ENCODE measurements at places on chromosomes 3 and 15.

DNA sequence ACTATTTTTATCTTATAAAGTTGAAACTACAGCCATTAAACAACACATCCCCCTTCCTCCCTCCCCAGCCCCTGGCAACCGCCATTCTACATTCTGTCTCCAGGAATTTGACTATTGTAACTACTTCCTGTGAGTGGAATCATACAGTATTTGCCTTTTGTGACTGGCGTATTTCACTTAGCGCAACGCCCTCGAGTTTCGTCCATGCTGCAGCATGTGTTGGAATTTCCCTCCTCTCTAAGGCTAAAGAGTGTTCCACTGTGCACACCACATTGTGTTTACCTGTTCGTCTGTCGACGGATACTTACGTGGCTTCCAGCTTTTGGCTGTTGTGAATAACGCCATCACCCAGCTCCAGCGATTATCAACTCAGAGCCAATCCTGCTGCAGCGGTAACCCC lies 52.0 kb upstream of the DLG1 start:
- DNase-seq: no peak

- no peak for DNase-seq
These were observed 615 bp downstream of the VPS18 start for GRCh38 chr15:40894681-40895448.

- DNase-seq: no peak
These were observed at the start of gene MCTP2 for GRCh38 chr15:94230883-94231722. Gene MCTP2, plus strand, starts transcription at chr15:94231561. Its CDS starts 66,705 bp downstream, at chr15:94298266.

DNA sequence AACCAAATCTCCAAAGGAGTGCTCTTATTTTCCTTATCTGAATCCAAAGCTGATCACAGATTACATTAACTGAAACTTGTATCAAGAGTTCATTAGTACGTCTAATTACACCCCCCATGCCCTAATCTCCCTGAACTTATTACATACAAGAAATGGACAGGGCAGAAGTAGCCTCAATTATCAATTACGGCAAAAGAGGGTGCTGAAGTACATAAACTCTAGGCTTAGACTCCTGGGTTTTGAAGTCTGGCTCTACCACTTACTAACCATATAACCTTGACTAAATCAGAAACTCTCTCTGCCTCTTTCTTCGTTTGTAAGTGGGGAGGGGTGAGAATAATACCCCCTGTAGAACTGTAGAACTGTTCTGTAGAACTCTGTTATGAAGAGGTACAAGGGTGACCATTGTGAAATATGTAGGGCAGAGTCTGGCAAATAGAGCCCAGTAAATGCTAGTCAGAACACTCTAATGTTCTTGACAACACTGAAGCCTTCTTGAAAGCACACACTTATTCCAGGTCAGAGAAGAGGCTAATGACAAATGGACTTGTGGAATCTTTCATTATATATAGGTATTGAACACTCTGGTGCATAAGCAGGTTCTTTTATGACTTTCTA lies 19.6 kb upstream of the OR5K4 start:
- no peak for DNase-seq

- DNase-seq: no peak
These were observed 251.2 kb downstream of the SLC9A9 start for GRCh38 chr3:143596957-143597642.

DNA sequence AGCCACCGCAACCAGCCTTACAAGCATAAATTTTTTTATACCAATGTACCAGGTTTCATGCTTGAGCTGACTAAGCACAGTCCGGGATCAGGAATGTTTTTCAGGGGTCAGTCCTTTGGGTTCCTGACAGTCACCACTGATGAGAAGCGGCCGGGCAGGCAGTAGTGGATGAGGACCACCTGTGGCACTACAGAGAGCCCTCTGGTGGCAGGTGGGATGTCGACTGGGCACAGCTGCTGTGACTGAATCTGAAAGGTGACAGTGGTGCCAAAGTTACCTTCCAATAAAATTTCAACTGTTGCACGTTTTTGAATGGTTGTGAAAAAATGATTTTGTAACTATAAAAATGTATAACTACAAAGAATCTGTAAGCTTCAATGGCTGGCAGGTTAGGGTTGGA lies 34.0 kb downstream of the TPRA1 start:
- no peak for DNase-seq

DNA sequence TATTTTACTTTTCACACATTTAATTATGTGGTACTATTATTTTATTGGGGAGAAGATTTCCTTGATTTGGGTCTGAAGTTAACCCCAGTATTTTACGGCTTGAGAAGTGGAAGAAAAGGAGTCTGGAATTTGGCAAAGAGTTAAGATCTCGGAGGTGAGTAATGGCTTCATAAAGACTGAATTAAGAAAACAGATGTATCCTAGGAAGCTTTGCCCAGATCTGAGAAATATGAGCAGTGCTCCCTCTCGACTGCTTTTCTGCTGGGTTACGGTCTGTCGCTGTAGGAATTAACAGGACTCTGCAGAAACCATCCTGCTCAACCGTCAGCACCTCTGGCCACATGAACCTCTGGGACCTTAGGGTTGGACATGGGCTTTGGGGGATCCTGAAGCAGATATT lies 163.6 kb upstream of the NDN start:
- no peak for DNase-seq

GRCh38 chr3:149808209-149808829 lies 4.7 kb upstream of the RNF13 start:
- no peak for DNase-seq

DNA sequence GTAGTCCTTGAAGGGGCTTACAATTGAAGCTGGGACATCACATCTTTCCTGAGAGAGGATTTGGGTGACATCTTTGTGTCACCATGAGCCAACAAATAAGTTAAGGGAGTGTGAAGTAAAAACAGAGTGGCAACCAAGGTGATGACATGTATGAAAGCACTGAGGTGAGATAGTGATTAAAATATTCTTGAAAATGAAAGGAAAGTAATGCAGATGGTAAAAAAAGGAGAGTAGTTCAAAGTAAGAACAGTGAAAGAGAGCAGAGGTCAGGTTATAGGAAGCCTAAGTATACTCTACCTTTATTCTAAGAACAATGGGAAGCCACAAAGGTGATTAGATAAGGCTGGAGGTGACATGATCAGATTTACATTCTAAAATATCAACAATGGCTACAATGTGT lies 486.1 kb downstream of the DIPK2A start:
- DNase-seq: no peak

- DNase-seq: no peak
These were observed 209.5 kb upstream of the SUCLG2 start for GRCh38 chr3:67863869-67864268.

GRCh38 chr3:159252772-159253384 lies 451.0 kb downstream of the MFSD1 start:
- DNase-seq: no peak

DNA sequence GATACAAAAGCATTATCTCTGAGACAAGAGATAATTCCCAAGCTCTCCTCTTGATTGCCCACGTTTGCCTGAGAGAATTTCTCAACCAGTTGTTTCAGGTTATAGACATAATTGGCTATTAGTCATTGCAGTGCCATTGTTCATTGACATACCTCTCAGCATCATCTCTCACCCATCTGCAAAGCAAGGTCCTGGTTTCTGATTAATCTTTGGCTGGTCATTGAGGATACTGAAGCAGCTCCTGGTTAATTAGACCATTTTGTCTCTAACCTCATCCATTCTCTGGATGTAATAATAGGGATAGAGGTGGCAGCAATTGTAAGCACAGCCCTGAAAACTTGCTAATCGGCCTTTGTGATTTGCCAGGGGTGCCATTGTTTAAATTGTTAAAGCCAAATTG lies 104.2 kb downstream of the CNTN6 start:
- DNase-seq: no peak

DNA sequence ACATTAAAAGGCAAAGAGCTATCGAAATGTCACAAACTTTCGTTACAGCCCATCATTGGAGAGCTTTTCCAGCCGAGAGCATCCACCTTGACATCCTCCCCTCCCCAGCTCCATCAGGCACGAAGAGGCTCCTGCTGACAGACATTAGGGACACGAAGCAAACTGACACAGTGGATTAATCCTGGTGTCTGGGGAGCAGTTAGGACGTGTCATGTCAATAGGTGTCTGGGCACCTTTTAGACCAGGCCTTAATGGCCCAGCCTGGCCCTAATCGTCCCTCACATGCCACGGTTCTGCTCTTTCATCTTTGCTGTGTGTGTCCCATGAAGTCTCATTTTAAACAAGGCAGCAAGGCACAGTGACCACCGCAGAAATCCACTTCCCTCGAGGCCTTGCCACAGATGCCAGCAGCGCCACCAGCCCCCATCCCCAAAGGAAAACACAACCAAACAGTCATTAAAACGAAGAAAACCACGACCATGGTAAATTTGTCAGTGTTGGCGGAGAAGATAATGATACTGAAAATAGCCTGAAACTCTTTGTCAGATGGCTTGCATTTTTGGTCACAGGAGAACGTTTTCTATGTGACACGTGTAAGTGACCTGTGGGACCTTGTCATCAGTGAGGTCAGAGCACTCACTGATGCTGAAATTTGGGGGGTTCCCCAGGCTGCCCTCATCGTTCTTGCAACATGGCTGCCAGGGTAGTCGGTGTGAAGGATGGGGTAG lies 16.3 kb upstream of the PCSK6 start:
- DNase-seq: no peak

DNA sequence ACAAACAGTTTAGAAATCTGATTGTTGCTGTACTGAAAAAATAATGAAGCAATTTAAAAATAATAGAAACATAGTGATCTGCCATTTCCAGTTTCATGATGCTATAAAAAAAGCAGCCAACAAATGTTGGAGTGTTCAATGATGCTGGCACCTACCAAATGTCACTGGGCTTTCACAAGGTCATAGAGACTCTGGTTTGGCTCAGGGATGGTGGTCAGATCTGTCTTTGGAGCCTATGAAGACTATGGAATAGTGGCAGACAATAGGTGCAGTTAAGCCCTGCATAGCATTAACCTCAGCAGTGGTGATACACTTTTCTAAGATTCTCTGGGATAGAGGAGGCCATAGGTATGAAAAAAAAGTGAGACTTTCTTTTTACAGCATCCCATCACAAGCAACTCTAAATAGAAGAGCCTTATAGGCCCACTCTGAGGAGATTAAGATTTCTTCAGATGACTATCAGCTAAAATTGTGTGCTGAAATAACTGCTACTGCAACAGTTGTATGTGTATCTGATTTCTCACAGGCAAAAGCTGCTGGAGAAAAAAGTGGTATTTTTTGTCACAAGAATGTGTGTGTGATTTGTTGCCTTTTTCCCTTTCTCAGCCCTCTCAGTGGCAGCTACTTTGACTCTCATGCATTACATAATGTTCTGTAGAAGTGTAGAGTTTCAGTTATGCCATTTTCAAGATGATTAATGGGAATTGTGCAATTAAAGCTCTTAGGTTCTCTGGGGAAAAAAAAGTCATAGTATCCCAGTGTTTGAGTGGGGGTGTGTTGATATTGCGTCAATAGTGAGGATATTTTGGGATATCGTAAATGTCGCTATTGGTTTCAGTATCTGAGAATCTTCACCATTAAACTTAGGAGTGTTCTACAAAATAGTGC lies 137.4 kb downstream of the MBNL1 start:
- no peak for DNase-seq

DNA sequence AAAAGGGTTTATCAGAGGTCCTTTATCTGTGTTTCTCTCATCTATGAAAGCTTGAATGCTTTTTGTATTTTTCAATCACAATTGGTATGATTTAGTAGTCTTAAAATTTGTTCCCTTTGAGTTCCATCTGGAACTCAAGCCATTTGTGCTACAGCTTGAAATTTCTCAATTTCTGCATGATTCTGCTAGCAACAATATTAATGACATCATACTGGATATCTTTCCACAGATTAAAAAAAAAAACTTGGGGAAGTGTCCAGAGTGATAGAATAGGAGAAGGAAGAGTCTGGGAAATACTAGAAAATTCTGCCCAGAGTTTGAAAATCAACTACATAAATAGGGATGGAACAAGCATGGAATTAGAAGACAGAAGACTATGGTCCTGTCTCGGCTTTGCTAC lies 9.3 kb upstream of the FBN1 start:
- DNase-seq: no peak

- peak; percentile 15 for DNase-seq
These were observed 665 bp downstream of the PIGB start for GRCh38 chr15:55319537-55320237.

- no peak for DNase-seq
These were observed 76.3 kb upstream of the IQSEC1 start for GRCh38 chr3:13149330-13150108.

DNA sequence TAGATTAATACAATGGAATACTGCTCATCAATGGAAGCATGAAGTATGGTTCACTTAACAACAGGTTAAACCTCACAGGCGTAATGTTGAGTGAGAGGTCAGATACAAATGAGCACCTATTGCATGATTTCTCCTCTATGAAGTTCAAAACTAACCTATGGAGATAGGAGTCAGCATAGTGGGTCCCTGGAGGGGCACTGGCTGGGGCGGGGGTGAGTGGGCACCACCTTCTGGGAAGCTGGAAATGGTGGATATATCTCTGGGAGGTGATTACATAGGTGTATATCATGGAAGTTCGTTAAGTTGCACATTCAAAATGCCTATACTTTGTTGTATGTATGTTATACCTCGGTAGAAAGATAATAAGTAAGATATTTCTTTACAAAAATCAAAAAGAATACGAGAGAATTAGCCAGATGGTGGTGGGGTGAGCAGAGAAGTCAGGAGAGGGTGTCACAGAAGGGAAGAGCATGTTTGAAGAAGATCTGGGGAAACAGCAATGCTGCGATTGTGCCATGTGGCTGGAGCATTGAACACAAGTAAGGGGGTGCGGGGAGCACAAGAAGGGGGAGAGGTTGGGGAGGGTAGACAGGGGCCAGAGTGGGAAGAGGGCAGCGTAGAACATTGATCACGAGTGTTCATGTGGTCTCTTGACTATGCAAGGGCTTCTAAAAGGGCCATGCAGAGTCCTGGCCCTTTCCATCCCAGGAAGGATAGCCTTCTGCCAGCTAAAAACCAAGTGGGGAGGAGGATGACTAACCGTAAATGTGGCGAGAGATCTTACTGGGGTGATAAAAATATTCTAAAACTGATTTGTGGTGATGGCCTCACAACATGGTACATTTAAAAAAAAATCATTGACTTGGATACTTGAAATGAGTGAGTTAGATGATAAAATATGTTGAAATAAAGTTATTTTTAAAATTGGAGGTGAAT lies 30.2 kb downstream of the ITGA11 start:
- DNase-seq: no peak

- DNase-seq: no peak
These were observed 5.7 kb downstream of the ESYT3 start for GRCh38 chr3:138440121-138440521.

DNA sequence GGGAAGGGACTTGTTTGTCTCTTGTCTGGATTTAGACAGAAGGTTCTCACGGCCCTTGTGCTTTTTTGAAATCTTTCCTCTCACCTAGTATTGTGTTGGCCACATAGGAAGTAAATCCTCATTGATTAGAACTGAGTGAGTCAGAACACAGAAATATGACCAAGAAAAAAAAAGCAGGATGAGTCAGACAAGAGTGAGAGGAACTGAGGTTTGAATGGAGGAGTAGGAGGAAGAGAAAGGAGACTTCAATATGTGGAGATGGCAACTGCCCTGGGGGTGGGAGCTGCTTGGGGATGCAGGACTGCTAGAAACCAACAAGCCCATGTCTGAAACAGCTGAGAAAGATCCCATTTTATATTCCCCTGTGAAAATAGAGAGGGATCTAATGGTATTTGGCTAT lies 194.1 kb upstream of the ZBTB20 start:
- no peak for DNase-seq

- no peak for DNase-seq
These were observed 244.8 kb upstream of the RGMA start for GRCh38 chr15:93333796-93334195.

All from GM18507 (cell line).